Mammary epithelial cell (primary cell): ENCODE measurements at places on chromosomes 16 and 17.

- DNase-seq, result no peak
These were observed 21.4 kb downstream of the RPTOR start for GRCh38 chr17:80566054-80566400.

- DNase-seq, result no peak
These were observed 63.0 kb downstream of the TMEM100 start for GRCh38 chr17:55659661-55660060.

- DNase-seq, result no peak
These were observed 11.9 kb downstream of the MAP3K3 start for GRCh38 chr17:63634163-63634562.

- DNase-seq, result no peak
These were observed 1.9 kb downstream of the EVPLL start for GRCh38 chr17:18379246-18380146.

- no peak for DNase-seq
These were observed 128.7 kb downstream of the TANGO6 start for GRCh38 chr16:68972013-68972412.

DNA sequence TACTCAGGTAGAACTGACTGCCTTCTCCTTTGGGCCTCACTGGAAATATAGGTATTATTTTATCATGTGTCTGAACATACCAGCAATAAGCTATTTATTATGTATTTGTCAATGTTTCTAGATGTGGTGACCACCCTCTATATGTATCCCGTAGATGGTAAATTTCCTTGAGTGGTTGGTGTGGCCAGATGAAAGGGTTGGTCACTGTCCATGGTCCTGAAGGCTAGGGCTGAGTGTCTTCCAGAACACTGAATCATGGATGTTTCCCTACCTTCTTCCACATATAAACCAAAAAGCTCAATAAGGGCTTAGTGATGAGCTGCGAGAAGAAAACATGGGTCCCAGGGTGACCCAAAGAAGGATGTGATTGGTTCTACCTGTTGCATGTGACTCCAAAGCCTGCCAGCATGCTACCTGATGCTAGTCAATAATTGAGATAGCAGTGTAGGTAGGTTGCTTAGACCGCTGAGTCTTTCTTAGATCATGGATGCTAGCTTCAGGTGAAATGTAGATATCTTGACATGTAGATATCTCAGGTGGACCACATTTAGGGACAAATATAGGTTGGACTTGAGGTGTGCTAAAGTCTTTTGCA is 150.3 kb downstream of the ASIC2 start:
- peak; percentile 30 for DNase-seq

DNA sequence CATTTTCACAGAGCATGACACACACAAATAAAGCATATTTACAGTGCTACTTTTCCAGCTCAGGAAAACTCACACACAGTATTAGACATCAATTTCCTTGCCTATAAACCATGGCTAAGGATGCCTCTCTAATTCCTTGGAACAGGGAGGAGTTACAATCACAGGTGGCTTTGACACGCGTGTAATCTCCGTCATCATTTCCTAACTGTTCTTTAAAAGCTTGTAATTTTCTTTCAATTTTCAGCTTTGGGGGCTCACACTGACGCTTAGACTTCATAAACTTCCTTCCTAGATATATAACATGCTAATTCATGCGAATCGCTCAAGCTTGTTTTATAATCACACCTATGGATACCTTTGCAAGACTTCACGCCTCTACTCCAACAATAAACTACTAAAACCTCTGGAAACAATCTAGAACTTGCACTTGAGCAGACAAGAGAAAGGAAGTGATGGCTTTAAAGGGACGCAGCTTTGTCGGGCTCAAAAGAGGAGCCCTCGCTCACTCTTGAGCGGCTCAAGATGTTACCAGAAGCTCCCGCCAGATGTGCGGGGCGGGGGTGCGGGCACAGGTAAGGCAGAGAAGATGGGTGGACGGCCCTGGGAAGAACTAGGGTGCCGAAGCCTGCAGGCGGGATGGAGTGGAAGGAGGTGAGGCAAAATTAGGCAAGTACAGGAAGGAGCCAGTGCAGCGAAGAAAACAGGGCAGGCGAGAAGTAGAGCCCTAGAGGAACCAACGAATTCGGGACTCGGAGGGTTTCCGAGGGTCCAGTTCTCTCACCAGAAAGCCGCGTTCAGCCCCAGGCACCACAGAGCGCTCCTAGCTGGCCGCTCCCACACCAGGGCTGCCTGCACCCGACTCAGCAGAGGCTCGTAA is 631 bp downstream of the RETREG3 start:
- no peak for DNase-seq

DNA sequence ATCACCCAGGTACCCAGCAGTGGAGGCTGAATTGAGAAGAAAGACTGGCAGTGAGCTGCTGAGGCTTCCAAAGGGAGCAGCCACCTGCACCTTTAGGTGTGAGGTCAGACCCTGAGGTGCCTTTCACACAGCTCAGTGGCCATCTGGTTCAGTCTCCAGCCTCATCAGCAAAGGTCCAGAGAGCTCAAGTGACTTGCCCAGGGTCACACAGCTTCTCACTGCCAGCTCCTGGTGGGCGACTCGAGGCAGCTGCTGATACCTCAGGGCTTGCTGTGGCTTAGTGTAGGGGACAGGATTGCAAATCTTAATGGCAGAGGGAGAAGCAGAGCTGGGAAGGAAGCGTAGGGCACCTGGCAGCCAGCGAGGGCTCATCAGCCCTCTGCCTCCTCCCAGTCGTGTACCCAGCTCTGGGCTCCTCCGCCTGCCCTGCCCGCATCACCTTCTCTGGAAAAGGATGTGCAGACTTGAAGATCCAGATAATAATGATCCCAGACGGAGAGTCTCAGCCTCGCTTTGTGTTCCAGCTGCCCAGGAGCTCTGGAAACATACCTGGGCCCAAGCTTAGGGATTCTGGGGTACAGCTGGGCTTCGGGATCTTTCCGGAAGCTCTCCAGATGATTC is 165.3 kb upstream of the GSE1 start:
- no peak for DNase-seq

- DNase-seq, result no peak
These were observed 6.6 kb upstream of the IGFBP4 start for GRCh38 chr17:40436636-40437035.

DNA sequence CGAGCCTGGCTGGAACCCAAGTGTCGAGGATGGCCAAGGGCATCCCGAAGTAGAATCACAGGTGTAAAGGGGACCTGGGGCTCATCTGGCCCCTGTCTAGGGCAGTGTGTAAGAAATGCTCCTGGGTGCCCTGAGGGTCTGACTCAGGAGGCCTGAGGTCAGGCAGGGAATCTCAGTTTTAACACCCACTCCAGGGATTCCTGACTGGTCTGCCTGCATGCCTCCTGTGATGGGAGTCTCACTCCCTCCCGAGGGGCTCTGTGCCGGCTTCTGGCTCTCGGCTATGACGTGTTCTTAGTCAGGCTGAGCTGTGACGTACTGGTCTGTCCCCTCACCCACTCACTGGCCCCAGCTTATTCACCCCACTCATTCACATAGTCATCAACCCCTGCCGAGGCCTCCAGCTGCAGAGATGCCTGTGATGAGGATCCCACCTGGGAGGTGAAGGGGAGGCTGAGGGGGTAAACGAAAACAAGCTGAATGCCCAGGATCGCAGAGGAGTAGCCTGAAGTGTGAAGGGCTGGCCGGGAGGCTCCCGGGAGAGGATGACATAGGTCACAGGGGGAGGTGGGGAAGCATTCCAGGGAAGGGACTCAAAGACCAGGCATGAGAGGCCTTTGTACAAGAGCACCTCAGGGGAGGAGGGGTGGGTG is 23.8 kb downstream of the FAM83G start:
- no peak for DNase-seq

- DNase-seq, result no peak
These were observed 7.1 kb downstream of the MYBBP1A start for GRCh38 chr17:4548061-4548461.

GRCh38 chr16:666572-666971 is 1.4 kb upstream of the RHOT2 start:
- no peak for DNase-seq

GRCh38 chr16:80585764-80586163 is 45.0 kb downstream of the DYNLRB2 start:
- DNase-seq, result no peak

- no peak for DNase-seq
These were observed 139.1 kb upstream of the FOXF1 start for GRCh38 chr16:86371083-86371803.

DNA sequence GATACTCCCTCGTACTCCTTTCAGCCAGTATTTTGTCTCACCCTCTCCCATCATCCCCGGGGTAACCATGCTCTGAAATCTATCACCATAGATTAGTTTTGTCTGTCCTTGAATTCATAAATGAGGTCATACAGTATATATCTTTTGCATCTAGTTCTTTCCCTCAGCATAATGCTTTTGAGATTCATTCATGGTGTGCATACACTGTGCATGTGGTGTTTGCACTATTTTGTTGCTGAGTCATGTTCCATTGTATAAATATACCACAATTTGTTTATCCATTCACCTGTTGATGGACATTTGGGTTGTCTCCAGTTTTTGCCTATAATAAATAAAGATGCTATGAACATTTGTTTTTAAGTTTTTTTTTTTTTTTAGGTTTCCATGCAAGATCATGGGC is 34.2 kb upstream of the NLRP1 start:
- DNase-seq, result no peak

GRCh38 chr17:48139944-48140343 is 32.4 kb downstream of the SNX11 start:
- no peak for DNase-seq

DNA sequence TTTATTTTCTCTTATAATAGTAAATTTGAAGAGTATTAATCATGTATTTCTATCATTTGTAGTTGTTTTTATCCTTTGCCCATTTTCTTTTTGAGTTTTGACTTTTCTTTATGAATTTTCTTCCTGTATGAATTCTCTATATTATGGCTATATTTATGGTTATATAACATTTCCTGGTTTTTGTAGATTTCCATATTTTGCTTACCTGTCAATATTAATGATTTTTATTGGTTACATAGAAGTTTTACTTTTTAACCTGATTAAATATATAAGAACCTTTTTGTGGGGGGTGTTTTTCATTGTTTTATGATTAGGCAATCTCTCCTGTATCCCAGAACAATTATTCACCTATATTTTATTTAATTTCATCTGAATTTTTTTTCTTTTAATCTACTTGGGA is 93.2 kb downstream of the AATF start:
- no peak for DNase-seq

DNA sequence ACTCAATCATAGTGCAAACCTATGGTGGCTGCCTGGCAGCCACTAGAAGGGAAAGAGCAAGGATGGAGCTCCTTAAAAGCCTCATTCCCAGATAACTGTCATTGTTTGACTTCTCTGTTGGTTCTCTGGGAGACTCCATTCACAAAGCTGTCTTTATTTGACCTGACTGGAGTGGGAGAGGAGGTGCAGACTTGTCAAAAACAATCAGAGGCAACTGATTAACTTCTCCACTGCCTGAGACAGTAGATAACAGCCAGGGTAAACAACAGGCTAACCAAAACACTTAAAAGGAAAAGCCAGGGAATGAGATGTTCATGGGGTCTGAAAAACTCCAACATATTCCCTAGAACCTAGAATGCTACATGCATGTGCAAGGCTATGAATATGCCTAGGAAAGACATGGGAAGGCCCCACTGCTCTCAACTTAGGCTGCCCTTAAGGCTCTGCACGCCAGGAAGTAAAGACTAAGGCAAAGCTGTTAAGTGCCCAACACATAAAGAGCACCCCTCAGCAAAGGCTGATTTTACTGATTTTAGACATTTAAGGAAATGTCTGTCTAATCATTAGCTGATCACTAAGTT is 82.0 kb downstream of the TTC19 start:
- no peak for DNase-seq

GRCh38 chr16:14302399-14303181 is 231.5 kb downstream of the MRTFB start:
- peak; percentile 22 for DNase-seq

DNA sequence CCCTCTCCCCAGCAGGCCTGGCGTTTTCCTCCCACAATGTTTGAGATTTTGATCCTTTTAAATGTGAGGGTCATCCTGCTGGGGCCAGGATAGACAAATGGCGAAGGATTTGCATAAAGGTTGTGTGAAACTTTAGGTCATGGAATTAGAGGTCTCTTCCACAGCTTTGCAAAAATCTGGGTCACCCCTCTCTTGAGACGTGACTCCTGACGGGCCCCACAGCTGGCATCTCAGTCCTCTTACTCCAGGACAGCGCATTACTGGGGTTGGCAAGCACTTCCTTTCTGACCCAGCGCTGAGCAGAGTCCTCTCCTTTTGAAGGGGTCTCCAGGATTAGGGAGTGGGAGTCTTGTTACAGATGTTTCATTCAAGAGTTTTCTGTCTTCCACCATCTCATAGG is 7.4 kb downstream of the ZNF629 start:
- DNase-seq, result no peak

GRCh38 chr17:77882481-77883212 is 75.9 kb upstream of the TNRC6C start:
- peak; percentile 65 for DNase-seq

DNA sequence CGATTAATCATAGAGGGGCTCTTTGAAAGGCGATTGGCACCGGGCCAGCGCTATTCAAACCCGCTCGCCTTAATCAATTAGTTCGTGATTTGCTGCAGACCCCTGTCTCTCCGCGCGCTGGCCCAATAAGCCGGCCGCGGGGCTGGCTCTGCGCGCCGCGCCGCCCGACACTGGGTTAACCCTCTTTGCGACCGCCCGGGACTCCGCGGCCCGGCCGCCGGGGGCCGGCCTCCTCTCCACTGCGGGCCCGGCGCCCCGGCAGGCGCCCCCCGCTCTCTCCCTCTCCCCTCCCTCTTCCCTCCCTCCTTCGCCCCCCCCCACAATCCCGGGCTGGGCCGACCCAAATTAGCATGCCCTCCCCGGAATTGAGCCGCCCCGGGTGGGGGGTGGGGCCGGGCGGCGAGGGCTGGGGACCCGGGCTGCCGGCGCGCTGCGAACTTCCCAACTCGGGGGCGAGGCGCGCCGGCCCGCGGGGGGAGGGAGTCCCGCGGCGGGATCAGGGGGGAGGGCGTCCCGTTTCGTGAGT is 428 bp upstream of the SALL1 start:
- DNase-seq, result no peak

- no peak for DNase-seq
These were observed 106.8 kb upstream of the SEC14L1 start for GRCh38 chr17:77033892-77034404.

DNA sequence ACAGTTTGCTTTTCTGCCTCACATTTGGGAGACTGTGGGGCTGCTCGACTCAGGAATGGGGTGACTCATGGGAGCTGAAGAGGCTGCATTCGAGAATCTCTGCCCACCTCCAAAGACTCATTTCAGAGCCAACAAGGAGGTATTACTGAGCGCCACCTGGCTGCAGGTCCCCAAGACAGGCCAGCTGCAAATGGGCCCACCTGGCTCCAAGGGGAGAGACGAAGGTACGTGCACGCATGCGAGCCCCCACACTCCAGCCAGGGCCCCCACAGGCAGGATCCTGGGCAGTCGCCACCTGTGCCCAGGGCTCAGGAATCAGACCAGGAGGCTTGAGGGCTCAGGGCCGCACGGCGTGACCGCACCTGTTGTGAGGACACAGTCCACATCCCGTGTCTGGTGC is 6.0 kb downstream of the HAGHL start:
- DNase-seq, result no peak

- DNase-seq, result no peak
These were observed 5.8 kb downstream of the THOC6 start for GRCh38 chr16:3029491-3030221.
